Inflammatory macrophage (primary cell): ENCODE measurements at places on chromosomes 11 and 22.

GRCh38 chr11:44162004-44162403 is 66.5 kb downstream of the EXT2 start:
- no peak for DNase-seq

GRCh38 chr11:133931449-133932060 is 25.2 kb downstream of the IGSF9B start:
- DNase-seq: no peak

DNA sequence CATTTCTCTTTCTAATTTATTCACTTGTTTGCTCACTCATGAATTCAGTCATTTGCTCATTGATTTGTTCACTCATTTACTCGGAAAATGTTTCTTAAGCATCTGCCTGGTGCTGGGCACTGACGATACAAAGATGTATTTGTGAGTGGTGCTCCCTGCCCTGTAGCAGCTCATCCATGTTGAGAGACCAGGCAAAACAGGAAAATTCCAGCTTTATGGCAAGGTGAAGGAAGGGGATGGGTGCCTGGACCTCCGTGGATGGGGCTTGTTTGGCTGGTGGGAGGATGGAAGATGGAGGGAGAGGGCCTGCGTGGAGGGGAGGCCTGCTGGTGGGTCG is 53.1 kb downstream of the TBC1D22A start:
- DNase-seq: no peak

- DNase-seq: peak; percentile 24
Measured at GRCh38 chr11:119680541-119681360, 48.2 kb downstream of the NECTIN1 start.

GRCh38 chr11:77233011-77233410 is 68.5 kb downstream of the GDPD4 start:
- DNase-seq: no peak
